ENCODE measurements at places on chromosomes 6 and 20.

- no peak for DNase-seq
Measured at GRCh38 chr6:170067923-170068360, 222.9 kb downstream of the DLL1 start.

DNA sequence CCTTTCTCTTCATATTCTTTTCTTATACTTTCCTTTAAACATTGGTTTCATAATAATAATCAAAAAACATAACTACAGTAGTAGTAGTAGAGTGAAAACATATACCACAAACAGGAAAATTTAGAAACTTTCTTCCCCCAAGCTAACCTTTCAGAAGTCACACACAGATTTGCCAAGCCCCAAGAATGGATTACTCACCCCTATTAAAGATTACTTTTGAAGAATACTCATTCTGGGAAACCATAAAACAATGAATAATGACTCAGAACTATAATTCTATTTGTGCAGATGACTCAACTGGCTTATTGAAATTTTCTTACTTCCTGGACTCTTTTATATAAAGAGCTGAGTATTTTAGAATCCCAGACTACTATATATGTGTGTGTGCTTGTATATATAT, 119.4 kb upstream of the GJE1 start:
- no peak for DNase-seq

- no peak for DNase-seq
Measured at GRCh38 chr6:166567107-166567506, 19.4 kb downstream of the RAMACL start.

- no peak for DNase-seq
Measured at GRCh38 chr20:41200446-41201202, 63.3 kb downstream of the PLCG1 start.

- no peak for DNase-seq
Measured at GRCh38 chr6:109105681-109106080, 10.4 kb downstream of the CEP57L1 start.

DNA sequence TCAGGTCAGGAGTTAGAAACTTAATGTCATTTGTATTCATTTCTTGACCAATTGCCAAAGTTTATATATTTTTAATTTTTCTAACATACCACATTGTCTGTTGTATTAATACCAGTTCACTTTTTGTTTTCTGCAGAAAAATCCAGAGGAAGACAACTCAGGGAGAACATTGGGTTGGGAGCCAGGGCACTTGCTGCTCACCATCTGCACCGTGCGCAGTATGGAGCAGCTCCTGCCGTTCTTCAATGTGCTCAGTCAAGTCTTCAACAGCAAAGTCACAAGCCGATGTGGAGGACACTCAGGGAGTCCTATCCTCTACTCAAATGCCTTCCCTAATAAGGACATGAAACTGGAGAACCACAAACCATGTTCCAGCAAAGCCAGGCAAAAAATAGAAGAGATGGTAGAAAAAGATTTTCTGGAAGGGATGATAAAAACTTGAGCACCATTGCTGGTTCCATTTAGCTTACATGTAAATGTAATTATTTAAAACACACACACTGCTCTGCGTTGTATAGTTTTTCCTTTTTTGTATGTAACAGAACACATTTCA, 25.3 kb downstream of the PGM3 start:
- no peak for DNase-seq

- no peak for DNase-seq
Measured at GRCh38 chr6:141460743-141461484, 671.8 kb upstream of the GJE1 start.

DNA sequence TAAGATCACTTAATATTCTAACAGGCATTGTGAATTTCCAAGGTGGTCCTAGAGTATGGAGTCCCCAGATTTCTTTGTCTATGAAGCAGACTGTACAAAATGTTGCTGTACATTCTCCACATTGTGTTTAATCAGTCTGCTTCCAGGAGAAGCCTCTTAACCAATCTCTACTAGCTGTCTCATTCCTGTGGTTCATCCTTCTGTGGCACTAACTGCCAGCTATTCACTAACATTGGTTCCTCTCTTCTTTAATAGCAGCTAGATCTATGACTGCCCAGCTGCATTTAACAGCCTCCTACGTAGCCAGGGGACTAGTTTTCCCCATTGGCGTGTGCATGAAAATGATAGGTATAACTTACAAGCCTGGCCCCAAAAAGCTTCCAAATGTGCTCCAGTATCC, 395.4 kb downstream of the SAMD5 start:
- no peak for DNase-seq

GRCh38 chr20:3470208-3470626, 601 bp upstream of the ATRN start:
- DNase-seq, result no peak

DNA sequence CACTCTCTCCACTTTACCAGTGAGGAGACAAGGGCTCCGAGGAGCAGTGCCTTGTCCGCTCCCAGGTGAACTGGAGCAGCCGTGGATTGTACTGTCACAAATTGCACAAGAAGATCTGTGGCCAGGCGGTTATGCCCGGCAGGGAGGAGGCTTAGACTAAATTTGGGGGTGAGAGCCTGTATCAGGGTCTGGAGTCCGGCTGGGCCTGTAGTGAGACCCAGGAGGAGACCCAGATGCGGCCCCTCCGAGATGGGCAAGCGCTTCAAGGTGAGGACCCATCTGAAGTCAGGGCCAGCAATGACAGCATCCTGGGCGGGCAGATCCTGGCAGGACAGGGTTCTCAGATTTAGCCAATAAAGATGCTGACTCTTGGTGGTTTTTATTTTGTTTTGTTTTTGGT, 27.6 kb downstream of the BANF2 start:
- DNase-seq, result no peak

DNA sequence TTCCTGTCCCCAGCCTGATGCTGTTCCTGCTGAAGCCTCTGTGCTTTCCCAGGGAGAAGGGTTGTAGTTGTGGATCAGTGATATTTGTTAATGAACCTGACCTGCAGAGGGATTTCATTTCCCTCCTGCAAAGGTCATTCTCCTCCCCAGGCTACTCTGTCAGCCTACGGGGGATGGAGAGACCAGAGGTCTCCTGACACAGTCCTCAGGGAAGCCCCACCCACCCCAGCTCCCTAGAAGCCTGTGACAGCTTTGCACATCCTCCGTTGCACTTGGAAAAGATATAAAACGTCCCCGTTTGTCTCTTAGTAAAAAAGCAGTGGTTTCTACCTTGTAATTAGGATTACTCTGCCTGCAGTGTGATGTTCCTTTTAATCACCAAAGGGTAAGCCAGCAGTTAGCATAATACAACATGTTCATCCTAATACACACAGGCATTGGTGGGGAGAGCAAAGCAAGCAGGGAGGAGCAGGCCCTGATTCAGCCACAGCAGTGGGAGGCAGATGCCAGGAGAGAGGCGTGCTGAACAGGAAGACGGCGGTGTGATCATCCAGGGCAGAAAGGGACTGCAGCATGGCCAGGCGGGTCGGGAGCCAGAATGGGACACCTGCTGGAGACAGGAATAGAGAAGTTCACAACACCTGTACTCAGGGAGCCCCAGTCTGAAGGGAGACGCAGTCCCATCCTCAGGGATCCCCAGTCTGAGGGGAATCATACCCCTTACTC, 293.5 kb downstream of the LRFN2 start:
- DNase-seq, result no peak

- DNase-seq, result no peak
Measured at GRCh38 chr20:60817891-60818290, 434.2 kb upstream of the CDH4 start.

- no peak for DNase-seq
Measured at GRCh38 chr6:12873691-12874090, 157.1 kb downstream of the PHACTR1 start.

- DNase-seq, result no peak
Measured at GRCh38 chr6:115783402-115784061, 277.2 kb downstream of the FRK start.

- DNase-seq, result no peak
Measured at GRCh38 chr6:36676141-36677058, 2.1 kb upstream of the CDKN1A start.

DNA sequence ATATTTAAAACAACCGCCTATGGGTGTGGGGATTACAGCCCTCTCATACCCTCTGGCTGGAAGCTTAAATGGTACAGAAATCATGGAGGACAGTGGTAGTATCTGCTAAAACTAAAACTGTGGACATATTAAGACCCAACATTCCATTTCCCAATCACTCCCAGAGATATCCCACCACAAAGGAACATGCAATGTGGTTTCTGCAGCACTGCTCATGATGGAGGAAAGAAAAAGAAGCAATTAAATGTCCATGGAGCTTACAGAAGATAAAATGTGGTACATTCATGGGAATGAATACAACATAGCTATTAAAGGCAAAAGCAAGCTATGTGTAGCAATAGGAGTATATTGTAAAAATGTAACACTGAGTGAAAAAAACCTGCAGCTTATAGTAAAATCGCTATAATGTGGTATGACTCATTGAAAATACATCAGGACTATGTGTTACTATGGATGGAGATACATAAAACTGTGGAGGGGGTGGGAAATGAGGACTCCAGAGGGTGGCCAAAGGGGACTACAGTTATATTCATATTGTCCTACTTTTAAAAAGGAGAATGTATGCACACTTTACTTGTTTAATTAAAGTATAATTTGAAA, 22.9 kb upstream of the NNAT start:
- no peak for DNase-seq

DNA sequence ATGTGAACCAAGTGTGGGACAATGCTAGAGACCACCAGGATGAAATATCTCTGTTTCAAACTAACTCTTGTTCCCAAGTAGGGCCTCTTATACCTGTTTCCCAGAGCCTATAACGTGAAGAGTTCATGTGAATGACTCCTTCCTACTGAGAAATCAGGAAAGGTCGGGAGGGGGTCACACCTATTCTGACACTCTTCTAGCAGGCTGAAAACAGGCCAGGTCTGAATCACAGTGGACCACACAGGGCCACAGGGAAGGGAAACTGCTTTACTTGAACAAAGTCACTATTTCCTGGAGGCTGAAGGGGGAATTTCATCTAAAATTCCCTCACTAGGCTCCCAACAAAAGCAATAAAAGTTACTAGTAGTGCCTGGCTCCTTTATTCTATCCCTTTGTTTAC, 88.4 kb upstream of the BMP2 start:
- no peak for DNase-seq

- DNase-seq, result no peak
Measured at GRCh38 chr6:125952764-125953501, 3.6 kb upstream of the HINT3 start.

DNA sequence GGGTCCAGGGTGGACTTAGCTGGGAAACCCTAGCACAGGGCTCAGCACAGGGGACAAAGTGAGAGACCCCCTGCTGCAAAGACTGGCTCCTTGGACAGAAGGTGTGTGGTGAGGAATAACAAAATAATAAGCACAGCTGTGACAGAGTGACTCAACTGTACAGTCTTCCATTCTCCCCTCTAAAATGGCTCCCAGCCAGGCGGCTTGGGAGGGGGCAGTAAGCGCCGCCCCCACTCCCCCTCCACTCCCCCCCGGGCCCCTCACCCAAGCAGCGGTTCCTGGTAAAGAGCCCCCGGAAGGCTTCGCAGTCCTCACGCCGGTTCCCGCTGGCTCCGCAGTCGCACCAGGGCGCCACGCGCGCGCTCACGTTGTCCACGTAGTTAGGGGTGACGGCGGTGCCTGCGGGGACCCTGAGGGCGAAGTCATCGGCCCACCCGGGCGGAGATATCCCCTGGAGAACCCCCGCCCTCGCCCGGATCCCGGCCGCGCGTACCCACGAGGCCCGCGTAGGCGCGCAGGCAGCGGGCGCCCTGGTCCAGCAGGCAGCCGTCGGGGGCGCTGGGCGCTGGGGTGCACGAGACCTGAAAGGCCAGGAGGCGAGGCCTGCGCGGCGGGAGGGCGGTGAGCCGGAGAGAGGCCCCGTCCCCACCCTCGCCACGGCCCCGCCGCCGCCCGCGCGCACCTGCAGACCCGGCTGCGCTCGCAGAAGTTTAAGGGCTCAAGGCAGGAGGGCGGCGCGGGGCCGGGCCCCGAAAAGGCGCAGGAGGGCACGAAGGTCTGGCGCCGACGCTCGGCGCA, 2.7 kb downstream of the GFRA4 start:
- no peak for DNase-seq

GRCh38 chr6:10794239-10794638, 44.1 kb downstream of the MAK start:
- no peak for DNase-seq

DNA sequence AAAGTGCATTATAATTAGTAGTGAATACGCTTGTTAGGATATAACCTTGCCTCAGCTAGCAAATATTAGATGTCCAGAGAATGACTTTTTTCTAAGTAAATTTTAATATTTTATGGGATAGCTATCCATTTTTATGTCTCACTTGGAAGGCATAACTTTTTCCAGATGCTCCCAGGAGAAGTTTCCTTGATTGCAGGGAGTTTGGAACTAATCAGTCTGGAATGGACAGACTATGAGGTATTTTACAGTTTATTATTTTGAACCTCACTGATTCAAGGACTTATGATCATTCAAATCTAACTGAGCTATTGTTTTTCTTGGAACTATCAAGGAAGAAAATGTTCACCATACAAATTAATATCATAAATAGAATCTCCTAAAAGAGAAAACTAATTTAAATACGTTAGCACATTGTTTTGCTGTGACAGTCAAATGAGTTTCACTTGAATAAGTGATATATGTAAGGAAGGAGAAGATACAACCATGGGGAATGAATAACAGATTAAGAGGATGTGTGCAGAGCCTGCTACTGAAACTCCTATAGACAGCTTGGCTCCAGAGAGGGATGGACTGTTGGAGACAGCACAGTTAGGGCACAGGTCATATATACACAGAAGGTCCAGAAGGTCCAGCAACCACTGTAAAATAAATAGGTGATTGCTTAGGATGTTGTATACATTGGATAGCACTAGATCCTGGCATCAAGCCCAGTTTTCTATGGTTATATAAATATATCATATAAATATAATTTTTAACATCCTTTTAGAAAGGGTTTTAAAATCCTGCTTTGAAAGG, 20.6 kb upstream of the LCA5 start:
- no peak for DNase-seq

DNA sequence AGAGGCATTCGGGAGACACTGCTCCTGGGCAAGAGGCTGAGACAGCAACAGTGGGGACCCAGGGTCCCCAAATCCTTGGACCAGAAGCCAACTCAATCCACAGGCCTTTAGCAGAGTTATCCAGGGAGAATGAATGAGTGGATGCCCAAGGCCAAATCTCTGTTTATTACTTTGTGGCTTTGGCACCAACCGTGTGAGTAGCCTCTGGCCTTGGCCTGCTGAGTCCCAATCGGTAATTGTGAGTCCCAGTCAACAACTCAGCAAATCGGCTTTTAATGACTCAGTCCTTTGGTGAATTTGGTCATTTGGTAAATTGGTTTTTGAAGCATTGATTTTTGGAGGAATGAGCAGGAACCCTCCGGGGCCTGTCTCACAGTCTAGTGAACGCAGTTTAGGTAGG, 29.1 kb upstream of the ECI2 start:
- no peak for DNase-seq

GRCh38 chr6:111013144-111013915, 31.5 kb downstream of the RPF2 start:
- DNase-seq, result no peak

DNA sequence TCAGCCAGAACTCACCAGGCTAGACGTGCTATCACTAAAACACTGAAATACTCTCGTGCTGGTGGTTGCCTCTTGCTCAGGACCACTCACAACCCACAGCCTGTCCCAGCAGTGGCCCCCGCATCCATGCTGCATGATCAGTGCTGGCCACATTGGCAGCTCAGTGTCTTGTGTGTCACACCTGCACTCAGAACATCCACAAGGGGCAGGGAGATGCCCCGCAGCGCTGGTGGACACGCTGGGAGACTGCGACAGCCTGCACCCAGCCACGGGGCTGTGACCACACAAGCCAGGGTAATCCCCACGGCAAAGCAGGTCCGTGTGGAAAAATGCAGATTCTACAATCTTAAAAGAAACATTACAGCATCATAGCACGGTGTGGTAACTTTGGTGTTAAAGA, 23.9 kb upstream of the APMAP start:
- DNase-seq, result no peak

All from omental fat pad (tissue), 4 donors.